Prostate gland (tissue), 2 donors: ENCODE measurements at places on chromosomes 4 and X. TPM values are rescaled to one million over a fixed set of nuclear protein-coding genes. Genes with fewer than 3 reads are reported as not detected.

H2BW2 gene
- total RNA-seq, result not detected

GRCh38 chr4:6826781-6827508 lies 44.4 kb downstream of the KIAA0232 start:
- DNase-seq, result no peak

DNA sequence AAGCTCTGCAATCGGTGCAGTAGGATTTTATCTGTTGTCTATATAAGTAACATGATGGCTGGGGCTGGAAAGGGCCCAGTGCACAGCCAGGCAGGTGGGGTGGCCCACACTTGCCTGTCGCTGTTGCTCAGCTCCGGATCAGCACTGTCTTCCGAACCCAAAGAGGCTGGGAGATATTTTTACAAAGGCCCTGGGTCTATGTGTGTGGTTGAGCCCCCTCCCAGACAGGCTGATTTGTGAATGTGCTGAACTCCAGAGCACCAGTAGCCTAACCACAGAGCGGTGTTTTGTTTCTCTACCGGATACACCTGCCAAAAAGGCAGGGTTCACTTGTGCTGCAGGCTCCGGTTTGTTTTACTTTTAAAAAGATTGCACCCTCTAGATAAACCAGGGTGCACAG lies 33.5 kb upstream of the CHRNA9 start:
- DNase-seq, result no peak

- DNase-seq, result no peak
These were observed 113.0 kb downstream of the PCDH7 start for GRCh38 chr4:30833206-30833605.

MAGED2 gene
- 371 TPM for total RNA-seq

DTHD1 gene
- 0.91 TPM for total RNA-seq
